ENCODE measurements at places on chromosomes 12 and 14.

DNA sequence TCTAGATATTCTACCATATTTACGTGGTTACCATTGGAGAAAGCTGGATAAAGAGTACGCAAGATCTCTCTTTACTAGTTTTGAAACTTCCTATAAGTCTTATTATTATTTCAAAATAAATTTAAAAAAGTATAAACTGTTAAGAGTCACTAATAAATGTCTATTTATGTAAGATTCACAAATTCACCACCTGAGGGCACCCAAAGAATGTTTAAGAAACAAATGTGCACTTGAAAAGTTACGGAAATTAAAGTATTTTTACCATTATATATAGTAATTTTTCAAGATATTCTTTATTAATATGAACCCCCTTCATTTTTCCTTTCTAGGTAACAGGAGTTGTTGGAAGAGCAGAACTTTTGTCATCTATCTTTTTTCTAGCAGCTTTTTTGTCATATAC lies 11.9 kb downstream of the TMTC3 start:
- DNase-seq = no peak

DNA sequence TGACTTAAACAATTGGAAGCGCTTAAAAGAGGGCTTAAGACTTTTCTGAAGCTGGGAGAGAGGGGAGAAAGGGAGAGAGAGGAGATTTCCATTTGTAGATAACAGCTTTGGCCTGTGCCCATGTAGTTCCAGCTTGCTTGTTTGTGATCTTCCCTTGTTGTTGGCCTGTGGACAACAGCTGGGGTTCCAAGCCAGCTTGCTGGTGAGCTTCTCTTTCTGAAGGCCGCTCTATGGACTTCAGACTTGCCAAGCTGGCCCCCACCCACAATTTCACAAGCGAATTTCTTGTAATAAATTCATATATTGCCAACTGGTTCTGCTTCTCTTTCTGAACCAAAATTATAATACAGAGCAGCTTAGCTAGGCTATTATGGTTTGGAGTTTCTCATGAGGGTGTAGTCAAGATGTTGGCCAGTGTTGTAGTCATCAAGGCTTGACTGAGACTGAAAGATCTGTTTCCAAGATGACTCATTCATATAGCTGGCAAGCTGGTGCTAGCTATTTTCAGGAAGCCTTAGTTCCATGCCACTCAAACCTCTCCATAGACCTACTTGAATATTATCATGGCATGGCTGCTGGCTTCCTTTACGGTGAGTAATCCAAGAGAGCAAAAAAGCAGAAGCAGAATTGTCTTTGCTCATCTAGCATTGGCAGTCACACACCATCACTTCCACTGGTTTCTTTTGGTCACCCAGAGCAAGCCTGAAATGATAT lies 89.4 kb downstream of the ATP23 start:
- DNase-seq = no peak

GRCh38 chr12:93090731-93091172 lies 161.7 kb upstream of the EEA1 start:
- DNase-seq = no peak

DNA sequence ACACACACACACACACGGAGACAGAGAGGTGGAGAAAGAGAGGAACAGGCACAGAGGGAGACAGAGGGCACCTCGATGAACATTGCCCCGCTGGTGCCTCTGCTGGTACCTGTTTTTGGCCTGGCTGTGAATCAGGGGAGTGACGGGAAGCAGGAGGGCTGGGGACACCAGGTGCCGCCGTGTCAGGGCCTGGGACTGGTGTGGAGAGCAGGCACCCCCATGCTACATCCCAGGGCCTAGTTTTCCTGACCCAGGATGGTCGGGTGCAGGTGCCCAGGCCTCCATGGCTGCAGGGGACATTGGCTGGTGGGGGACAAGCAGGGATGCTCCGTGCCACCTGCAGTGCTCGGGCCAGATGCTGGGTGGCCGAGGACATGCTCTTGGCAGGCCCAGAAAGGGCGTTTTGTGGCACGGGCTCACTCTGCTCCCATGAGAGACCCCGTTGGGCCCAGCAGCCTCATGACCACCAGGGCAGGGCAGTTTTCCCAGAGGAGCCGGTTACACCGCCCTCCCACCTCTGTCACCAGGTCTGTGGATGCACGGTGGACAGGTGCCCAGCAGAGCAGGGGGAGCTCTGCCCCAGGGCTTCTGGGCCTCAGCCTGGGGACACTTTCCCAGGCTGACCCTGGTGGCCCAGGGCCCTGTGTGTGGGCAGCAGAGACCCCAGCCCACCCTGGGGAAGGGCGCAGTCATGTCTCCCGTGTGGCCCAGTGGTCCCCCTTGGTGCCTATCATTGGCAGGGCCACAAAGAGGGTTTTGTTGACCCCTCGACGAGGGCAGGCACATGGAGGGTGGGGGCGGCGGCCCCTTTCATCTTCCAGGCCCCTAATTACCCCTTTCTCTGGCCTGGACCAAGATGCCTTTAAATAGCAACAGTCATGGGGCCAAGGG lies 207.5 kb upstream of the RTL1 start:
- DNase-seq = no peak

GRCh38 chr12:89695830-89696229 lies 12.8 kb downstream of the ATP2B1 start:
- DNase-seq = no peak

GRCh38 chr14:23894362-23895052 lies 59.1 kb upstream of the DHRS4 start:
- DNase-seq = no peak

- no peak for DNase-seq
Measured at GRCh38 chr12:103884316-103884715, 43.3 kb upstream of the NT5DC3 start.

- DNase-seq = no peak
Measured at GRCh38 chr12:33752854-33753253, 269.4 kb upstream of the ALG10 start.

Data from SHP77 treated with DMSO at 0.1 percent for 48 hours (cell line).